ENCODE measurements at places on chromosomes 3 and 15. TPM values are rescaled to one million over a fixed set of nuclear protein-coding genes. Genes with fewer than 3 reads are reported as not detected.
A peak's percentile ranks its signal among the peaks of the same experiment; 100 is the strongest.

The DZIP1L gene
- total RNA-seq: 10.7 TPM

The GOLGA6L1 gene
- not detected for total RNA-seq

The KIF9 gene
- 4.6 TPM for total RNA-seq

The RBPMS2 gene
- total RNA-seq: 1.1 TPM

The TRPM1 gene
- 0.04 TPM for total RNA-seq

The ERC2 gene
- 2.8 TPM for total RNA-seq

The SPTBN5 gene
- 4.0 TPM for total RNA-seq

The GOLGA8O gene
- not detected for total RNA-seq

The C3orf85 gene
- not detected for total RNA-seq

The TMEM158 gene
- 1.8 TPM for total RNA-seq

The TMEM212 gene
- total RNA-seq: not detected

The ESYT3 gene
- 0.95 TPM for total RNA-seq

GRCh38 chr3:64151342-64151871 is 73.9 kb downstream of the PRICKLE2 start:
- H3K27ac ChIP-seq: no peak overlapping the region
- no peak overlapping the region for H3K4me3 ChIP-seq
- no peak for DNase-seq

DNA sequence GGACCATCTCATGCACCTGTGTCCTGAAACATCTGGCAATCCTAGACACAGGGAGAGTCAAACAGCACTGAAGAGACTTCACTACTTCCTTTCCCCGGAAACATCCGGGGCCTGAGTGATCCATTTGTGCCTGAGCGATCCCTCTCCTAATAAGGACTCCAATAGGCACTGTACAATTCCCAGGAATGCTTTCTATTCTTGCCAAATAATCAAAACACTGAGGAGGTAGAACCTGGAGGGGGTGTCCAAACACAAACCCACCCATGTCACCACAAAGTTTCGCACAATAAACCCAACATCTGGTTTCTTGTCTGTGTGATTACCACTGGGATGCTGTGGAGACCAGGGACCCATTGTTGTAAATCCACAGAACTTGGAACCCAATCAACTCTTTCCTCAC is 205.0 kb downstream of the OPA1 start:
- H3K4me3 ChIP-seq: no peak overlapping the region
- peaks cover 8% of the 10 kb centered on the region for H3K4me1 ChIP-seq
- no peak overlapping the region for H3K27ac ChIP-seq
- H3K36me3 ChIP-seq: no peaks in the 10 kb centered on the region
- no peak for DNase-seq

- H3K27me3 ChIP-seq: no peaks in the 10 kb centered on the region
- no peak overlapping the region for H3K27ac ChIP-seq
- no peak for DNase-seq
- H3K36me3 ChIP-seq: no peaks in the 10 kb centered on the region
Observed at GRCh38 chr15:41969851-41970431, 2.4 kb downstream of the EHD4 start.

- no peaks in the 10 kb centered on the region for H3K36me3 ChIP-seq
- peak overlapping the region; percentile 82 for H3K4me3 ChIP-seq
- H3K4me1 ChIP-seq: peaks cover 12% of the 10 kb centered on the region
- no peak for DNase-seq
- H3K27me3 ChIP-seq: no peaks in the 10 kb centered on the region
Observed at GRCh38 chr3:107430996-107431245, 53.7 kb downstream of the CCDC54 start.

DNA sequence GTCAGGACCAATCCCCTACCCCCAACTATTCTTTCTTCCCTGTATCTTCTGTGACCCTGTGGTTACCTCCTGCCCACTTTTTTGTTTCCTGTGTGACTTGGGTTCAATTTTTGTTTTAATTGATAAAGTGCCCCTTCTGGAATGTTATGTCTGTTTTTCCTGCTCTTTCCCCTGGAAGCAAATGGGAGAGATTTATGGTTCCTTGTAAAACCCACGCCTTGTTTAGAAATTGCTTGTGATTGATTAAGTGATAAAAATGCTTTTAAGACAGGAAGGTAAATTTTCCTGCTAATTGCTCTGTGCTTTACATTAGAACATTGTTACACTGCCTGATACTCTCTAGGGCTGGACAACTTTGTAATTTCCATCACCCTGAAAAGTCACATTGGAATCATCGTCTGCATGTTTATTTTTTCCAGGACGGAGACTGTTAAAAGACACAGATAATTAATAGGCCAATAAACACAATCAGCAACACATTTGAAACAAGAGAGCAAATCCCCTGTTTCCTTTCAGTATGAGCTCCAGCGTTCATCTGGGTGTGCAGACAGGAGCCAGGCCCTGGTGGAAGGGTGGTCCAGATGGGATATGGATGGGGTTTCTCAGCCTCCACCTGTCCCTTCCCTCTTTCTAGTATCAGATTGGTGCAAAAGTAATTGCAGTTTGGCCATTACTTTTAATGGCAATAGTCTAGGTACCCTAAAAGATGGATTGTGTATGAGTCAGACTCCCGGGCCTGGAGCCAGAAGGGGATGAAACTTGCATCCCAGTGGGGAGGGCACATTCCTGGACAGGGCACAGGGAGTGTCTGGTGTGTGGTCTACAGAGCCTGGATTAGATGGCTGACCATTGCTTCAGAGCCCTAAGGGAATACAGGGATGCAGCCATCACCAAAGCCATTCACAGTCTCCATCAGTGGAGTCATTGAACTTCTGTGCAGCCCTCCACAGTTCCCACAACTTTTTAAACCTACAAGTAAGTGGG is 58.1 kb upstream of the AGBL1 start:
- peak; percentile 41 for DNase-seq
- H3K27ac ChIP-seq: no peak overlapping the region
- H3K4me1 ChIP-seq: no peaks in the 10 kb centered on the region
- no peak overlapping the region for H3K4me3 ChIP-seq
- no peaks in the 10 kb centered on the region for H3K36me3 ChIP-seq
- H3K27me3 ChIP-seq: no peaks in the 10 kb centered on the region

GRCh38 chr15:100902436-100903167 is 16.6 kb upstream of the LRRK1 start:
- peak; percentile 96 for DNase-seq
- H3K36me3 ChIP-seq: no peaks in the 10 kb centered on the region
- H3K4me3 ChIP-seq: no peak overlapping the region
- H3K4me1 ChIP-seq: peaks cover 18% of the 10 kb centered on the region

GRCh38 chr3:43005981-43006380 is 26.9 kb downstream of the GASK1A start:
- H3K27me3 ChIP-seq: no peaks in the 10 kb centered on the region
- no peaks in the 10 kb centered on the region for H3K36me3 ChIP-seq
- H3K4me3 ChIP-seq: no peak overlapping the region

DNA sequence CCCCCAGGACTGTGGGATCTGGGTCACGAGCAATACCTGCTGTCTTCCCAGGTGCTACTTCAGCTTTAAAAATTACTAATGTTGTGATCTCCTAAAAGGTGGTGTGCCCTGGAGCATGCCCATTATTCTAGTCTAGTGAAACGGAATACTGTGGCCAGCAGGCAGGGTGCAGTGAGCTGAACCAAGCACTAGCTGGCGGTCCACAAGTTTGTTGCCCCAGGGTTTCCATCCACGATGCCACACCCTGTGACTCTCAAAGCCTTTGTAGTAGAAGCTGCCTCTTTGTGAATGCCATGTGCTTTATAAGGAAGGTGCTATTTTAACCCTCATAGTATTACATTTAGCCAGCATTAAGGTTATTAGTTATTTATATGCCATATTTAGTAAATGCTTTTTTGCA is 49.1 kb downstream of the PXYLP1 start:
- no peaks in the 10 kb centered on the region for H3K4me1 ChIP-seq
- no peaks in the 10 kb centered on the region for H3K36me3 ChIP-seq
- DNase-seq: no peak
- H3K4me3 ChIP-seq: no peak overlapping the region
- H3K27me3 ChIP-seq: no peaks in the 10 kb centered on the region
- H3K27ac ChIP-seq: no peak overlapping the region

- DNase-seq: no peak
- no peak overlapping the region for H3K27ac ChIP-seq
- H3K4me1 ChIP-seq: no peaks in the 10 kb centered on the region
- no peaks in the 10 kb centered on the region for H3K36me3 ChIP-seq
Observed at GRCh38 chr3:193129607-193130006, 111.4 kb upstream of the PLAAT1 start.

- no peak overlapping the region for H3K27ac ChIP-seq
- H3K4me3 ChIP-seq: no peak overlapping the region
- H3K27me3 ChIP-seq: no peaks in the 10 kb centered on the region
- no peaks in the 10 kb centered on the region for H3K36me3 ChIP-seq
- no peaks in the 10 kb centered on the region for H3K4me1 ChIP-seq
Observed at GRCh38 chr15:42911058-42911592, 9.5 kb downstream of the TTBK2 start.

DNA sequence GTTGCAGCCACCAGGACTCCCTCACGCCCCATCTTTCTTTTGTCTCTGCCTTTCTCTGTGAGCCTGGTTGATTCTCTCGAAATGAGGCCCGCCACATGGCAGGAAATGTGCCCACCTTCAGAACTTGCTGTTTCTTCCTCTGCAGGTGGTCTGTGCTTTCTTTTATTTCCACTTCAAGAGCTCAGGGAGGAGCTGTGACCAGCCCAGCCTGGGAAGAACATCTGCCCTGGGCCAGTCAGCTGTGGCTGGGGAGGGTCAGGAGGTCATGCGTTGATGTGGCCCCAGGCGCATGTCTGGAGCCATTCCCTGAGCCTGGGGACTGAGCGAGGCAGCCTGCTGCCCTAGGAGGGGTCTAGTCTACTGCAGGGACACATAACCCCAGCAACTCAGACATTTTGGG is 8.0 kb downstream of the FBLN2 start:
- no peak overlapping the region for H3K4me3 ChIP-seq
- no peaks in the 10 kb centered on the region for H3K4me1 ChIP-seq
- DNase-seq: no peak
- H3K36me3 ChIP-seq: no peaks in the 10 kb centered on the region
- no peaks in the 10 kb centered on the region for H3K27me3 ChIP-seq

GRCh38 chr15:31487811-31488436 is 161.3 kb downstream of the KLF13 start:
- H3K4me1 ChIP-seq: peaks cover 8% of the 10 kb centered on the region
- no peaks in the 10 kb centered on the region for H3K27me3 ChIP-seq
- no peak for DNase-seq
- no peak overlapping the region for H3K4me3 ChIP-seq
- H3K27ac ChIP-seq: no peak overlapping the region

DNA sequence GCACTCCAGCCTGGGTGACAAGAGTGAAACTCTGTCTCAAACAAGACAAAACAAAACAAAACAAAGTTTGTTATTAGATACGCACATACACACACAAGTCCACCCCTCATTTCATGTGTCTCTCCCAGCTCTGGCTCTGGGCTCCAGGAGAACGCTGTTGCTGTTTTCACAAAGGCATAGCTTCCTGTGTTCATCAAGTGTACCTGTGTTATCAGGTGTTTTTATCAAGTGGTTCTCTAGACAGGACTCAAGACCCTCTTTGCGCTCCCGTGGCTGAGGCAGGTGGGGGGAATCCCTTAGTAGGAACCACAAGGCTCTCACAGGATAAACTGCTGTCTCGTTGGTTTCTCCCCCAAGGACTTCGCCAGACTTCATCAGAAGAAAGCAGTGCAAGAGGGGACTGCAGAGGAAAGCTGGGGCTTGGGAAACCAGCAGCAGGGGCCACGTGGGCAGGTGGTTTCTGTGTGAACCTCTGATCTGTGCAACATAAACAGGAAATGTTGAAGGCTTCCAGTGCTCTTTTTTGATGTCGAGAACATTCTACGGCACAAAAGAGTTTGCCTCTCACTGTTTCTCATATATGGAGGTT is 6.9 kb upstream of the PPP1R2 start:
- no peak for DNase-seq
- H3K4me1 ChIP-seq: no peaks in the 10 kb centered on the region
- H3K36me3 ChIP-seq: no peaks in the 10 kb centered on the region
- no peak overlapping the region for H3K4me3 ChIP-seq
- H3K27me3 ChIP-seq: no peaks in the 10 kb centered on the region

- no peak overlapping the region for H3K27ac ChIP-seq
- no peaks in the 10 kb centered on the region for H3K27me3 ChIP-seq
- no peak for DNase-seq
- H3K4me1 ChIP-seq: no peaks in the 10 kb centered on the region
- no peak overlapping the region for H3K4me3 ChIP-seq
- H3K36me3 ChIP-seq: no peaks in the 10 kb centered on the region
Observed at GRCh38 chr3:183123891-183124290, 24.6 kb upstream of the MCCC1 start.

DNA sequence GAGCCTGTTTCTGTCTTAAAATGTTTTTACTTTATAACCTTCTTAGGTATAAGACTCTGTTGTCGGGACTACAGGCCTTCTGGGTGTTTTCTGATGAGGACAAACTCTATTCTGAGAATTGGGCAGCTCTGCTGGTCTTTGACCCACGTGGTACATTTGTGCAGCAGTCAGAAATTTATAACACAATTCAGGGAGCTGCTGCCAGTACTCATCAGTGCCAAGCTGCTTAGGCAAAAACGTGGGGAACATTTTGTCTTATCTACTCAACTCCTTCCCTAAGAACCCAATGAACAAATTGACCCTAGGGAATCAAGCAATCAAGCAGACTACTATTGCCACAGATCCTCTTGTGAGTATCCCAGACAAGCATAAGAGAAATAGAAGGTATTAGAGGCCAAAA is 180.7 kb upstream of the PDZRN3 start:
- DNase-seq: no peak
- no peak overlapping the region for H3K4me3 ChIP-seq

- no peaks in the 10 kb centered on the region for H3K4me1 ChIP-seq
- no peak overlapping the region for H3K4me3 ChIP-seq
- H3K27me3 ChIP-seq: no peaks in the 10 kb centered on the region
Observed at GRCh38 chr15:31605467-31605931, 278.9 kb downstream of the KLF13 start.

- no peaks in the 10 kb centered on the region for H3K4me1 ChIP-seq
- DNase-seq: no peak
- H3K4me3 ChIP-seq: no peak overlapping the region
- H3K27ac ChIP-seq: no peak overlapping the region
- H3K36me3 ChIP-seq: no peaks in the 10 kb centered on the region
- H3K27me3 ChIP-seq: no peaks in the 10 kb centered on the region
Observed at GRCh38 chr3:41307065-41307464, 107.8 kb downstream of the CTNNB1 start.

- no peak for DNase-seq
- no peak overlapping the region for H3K4me3 ChIP-seq
- no peak overlapping the region for H3K27ac ChIP-seq
- no peaks in the 10 kb centered on the region for H3K27me3 ChIP-seq
- H3K4me1 ChIP-seq: no peaks in the 10 kb centered on the region
- no peaks in the 10 kb centered on the region for H3K36me3 ChIP-seq
Observed at GRCh38 chr3:126900859-126901540, 81.9 kb upstream of the PLXNA1 start.

DNA sequence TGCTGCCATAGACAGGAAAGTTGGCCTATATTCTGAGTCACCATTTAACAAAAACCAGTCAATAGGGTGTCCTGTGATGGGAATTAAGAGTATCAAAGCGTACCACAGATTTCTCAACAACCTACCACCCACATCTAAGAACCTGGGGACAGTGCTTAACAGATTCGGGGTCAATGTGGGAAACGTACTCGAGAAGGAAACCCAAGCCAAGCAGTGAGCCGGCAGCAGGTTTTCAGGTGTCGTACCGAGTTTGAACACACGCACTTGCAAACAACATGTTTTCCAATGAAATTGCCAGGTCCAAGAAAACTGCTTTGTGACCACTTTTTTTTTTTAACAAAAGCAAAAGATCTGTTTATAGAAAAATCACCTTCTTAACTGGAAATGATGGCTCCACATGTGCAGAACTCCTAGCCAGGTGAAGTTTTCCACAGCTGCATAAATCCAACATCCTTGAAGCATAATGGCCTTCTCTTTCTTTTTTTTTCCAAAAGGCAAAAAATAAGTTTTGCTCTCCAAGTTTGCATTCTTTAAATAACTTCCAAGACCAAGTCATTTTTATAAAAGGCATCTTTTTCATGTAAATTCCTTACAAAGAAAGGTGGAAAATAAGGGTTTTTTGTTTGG is 45.7 kb downstream of the ADAMTS17 start:
- H3K27me3 ChIP-seq: no peaks in the 10 kb centered on the region
- no peaks in the 10 kb centered on the region for H3K4me1 ChIP-seq
- no peak overlapping the region for H3K27ac ChIP-seq
